MCF 10A (cell line): ENCODE measurements at places on chromosomes 1 and 21.

DNA sequence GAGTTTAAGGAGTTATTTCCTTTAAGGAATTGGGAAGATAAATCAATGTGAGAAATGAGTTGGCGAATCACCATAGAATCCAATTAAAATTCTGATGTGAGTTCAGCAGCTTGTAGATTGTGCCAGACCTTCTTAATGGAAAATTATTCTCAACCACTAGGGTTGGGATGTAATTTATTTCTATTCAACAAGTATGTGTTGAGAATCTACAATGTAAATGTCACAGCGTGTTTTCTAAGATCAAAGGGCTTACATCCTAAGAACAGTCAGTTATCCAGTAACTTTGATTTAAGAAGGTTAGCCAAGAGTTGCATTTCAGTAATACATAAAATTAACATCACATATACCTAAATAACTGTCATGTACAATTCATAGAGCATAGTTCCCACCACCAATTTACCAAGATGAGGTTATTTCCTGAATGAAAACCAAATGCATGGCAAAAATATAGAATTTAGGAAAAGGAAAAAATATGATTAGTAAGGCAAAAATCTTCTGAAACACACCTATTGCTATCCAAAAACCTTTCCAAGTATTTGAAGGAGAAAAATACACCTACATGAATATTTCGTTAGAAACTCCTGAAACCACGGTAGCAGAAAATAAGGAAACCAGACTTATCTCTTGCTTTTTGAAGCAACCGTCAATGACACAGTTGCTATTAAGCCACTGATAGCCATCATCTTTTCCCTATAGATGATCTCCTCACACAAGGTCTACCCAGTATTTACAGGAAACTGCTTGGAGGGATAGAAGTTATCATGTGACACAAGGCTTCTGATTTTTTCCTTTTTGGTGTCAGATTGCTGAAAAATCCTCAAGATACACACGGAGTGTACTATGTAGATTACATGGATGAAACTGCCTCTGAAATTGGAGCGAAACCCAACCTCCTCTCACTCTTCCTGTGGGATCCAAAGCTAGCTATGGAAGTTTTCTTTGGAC is 259.4 kb upstream of the POGK start:
- DNase-seq: no peak
- peaks cover 62% of the 10 kb centered on the region for H3K27me3 ChIP-seq
- H3K4me1 ChIP-seq: no peaks in the 10 kb centered on the region

- H3K4me3 ChIP-seq: no peak overlapping the region
- H3K4me1 ChIP-seq: peaks cover 18% of the 10 kb centered on the region
These were observed 152.9 kb upstream of the TMEM51 start for GRCh38 chr1:15000671-15001070.

DNA sequence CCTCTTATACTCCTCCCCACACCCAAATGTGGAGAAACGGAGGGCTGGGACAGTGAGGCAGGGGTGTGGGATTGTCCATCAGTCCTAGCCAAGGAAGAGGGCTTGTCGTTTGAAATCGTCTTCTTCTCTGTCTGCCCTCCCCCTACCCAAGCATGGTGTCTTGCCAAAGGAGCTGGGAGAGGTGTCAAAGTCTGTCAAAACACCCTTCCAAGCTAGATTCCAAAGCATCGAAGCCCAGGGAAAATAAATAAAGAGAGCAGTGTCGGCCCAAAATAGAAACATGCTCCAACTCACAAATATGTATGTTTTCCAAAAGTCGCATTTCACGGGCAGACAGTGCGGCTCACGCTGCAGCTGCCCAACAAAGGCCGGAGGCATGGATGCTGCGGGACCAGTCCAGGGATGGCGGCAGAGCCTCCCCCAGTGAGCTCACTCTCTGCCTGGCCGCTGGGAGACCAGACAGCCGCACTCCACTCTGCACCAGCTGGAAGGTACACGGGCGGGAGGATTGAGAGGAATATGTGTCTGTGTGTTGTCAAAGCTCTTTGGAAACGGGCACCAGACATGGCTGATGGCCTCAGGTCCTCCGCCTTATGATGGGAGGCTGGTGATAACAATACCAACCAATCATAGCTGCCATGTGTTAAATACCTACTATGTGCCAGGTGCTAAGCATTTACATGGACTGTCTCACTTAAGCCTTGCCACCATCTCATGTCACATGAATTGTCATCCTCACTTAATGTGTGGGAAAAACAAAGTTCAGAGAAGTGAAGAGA is 3.9 kb downstream of the DISP3 start:
- no peak overlapping the region for H3K4me3 ChIP-seq
- H3K4me1 ChIP-seq: peaks cover 6% of the 10 kb centered on the region
- H3K27ac ChIP-seq: no peak overlapping the region
- H3K27me3 ChIP-seq: peaks cover 65% of the 10 kb centered on the region
- no peak for DNase-seq

- H3K4me3 ChIP-seq: peak overlapping the region; percentile 23
- H3K36me3 ChIP-seq: peaks cover 2% of the 10 kb centered on the region
- H3K4me1 ChIP-seq: peaks cover 21% of the 10 kb centered on the region
- peak overlapping the region; percentile 90 for H3K27ac ChIP-seq
These were observed 25.1 kb upstream of the TMEM61 start for GRCh38 chr1:54955359-54955758.

DNA sequence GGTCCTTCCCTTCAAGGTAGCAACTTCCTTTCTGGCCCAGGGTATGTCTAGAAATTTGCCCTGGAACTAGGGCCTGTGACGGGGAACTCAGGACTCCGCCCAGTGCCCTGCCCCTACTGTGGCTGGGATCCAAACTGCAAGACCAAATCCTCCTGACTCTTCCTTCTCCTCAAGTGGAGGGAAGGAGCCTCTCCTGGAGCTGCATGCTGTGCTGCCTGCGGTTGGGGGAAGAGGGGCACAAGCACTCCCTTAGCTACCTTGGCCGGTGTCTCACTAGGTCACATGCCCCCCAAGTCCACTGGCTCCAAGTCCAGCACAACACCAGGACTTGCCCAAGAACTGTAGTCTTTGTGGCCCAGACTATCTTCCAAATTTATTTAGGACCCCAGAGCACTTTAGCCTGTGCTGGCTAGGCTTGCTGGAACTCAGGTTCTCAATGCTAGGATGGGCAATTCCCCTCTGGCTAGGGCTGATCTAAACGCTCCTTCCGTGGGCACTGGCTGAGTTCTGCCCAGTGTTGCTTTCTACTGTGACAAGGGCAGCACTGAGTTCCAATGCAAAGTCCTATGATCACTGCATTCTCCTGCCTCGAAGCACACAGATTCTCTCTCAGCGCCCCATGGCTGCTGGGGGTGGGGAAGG is 12.2 kb downstream of the ADSS2 start:
- H3K27me3 ChIP-seq: no peaks in the 10 kb centered on the region
- peaks cover 32% of the 10 kb centered on the region for H3K36me3 ChIP-seq
- DNase-seq: peak; percentile 69
- H3K4me3 ChIP-seq: no peak overlapping the region
